ENCODE measurements at places on chromosomes 5 and 9.

- DNase-seq: no peak
Observed at GRCh38 chr9:137685741-137686420, 67.1 kb downstream of the EHMT1 start.

DNA sequence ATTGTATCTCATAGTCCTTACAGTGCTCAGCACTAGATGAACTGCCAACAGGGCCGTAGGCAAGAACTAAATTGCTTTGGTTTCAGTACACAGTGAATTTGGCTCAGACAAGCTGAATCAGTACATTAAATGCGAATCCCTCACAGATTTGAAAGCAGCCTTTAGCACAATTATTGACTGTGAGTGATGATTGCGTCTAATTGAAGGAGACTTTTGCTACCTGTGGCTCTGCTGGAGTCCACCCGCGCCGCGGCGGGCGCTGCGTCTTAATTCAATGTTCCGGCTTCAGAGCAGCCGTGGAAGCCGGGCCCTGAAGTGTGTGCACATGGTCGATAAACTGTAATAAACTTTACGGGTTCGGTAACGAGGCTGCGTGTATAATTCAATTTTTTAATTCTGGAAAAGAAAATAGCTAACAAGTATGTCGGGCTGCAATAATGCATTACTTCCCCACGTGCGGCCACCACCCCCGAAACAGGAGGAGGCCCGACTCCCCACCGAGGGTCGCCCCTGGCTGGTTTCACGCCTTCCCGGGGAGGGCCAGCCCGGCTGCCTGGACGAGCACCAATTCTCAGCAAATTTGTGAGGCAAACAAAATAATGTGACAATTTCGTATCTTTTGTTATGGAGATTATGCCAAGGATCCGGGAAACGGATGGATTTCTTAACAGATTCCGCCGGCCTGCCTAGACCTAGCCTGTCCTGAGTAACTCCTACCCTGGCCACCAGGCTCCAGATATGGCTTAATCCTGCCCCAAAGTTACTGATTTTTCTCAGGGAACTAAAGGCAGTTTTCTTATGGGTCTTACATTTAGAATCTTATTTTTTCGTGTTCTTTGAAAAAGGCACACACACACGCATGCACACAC is 269.4 kb upstream of the IRX1 start:
- DNase-seq: no peak

GRCh38 chr5:175893466-175893865 is 22.1 kb downstream of the CPLX2 start:
- DNase-seq: no peak

GRCh38 chr9:69333716-69334115 is 8.7 kb downstream of the ENTREP1 start:
- DNase-seq: no peak

GRCh38 chr9:27340285-27340674 is 43.3 kb upstream of the EQTN start:
- DNase-seq: no peak

GRCh38 chr9:135659252-135659651 is 3.9 kb upstream of the LCN9 start:
- no peak for DNase-seq

DNA sequence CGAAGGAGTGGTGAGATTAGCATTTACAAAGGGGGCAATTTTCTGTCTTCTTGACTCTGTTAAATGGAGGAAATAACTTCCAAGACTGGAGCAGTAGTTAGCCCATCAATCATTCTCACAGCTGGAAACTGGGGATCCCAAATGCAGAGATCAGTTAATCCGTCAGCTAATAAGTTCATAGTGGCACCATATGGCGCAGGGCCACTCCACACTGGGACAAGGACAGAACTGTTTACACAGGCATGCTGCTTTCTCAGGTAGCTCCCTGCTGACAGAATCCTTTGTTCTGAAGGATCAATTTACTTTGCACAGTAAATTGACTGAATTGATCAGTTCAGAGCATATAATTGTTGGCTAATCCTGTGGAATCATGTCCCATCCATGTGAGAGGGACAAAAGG is 395.7 kb downstream of the TMEM161B start:
- DNase-seq: no peak
